Right cardiac atrium (tissue), 5 donors: ENCODE measurements at places on chromosomes 1 and 21. TPM values are rescaled to one million over a fixed set of nuclear protein-coding genes. Genes with fewer than 3 reads are reported as not detected.

The CLCA1 gene
- not detected for total RNA-seq

The RORC gene
- total RNA-seq = 1.3 TPM

The SYT6 gene
- total RNA-seq = not detected

The PLA2G2F gene
- not detected for total RNA-seq

The IFNLR1 gene
- total RNA-seq = 6.2 TPM

The TBX15 gene
- total RNA-seq = 4.4 TPM

The ARHGAP30 gene
- 2.7 TPM for total RNA-seq

The KCNH1 gene
- total RNA-seq = not detected

The XCL1 gene
- total RNA-seq = not detected

The ILDR2 gene
- 3.3 TPM for total RNA-seq

- DNase-seq = no peak
Observed at GRCh38 chr1:186834399-186834958, 5.7 kb downstream of the PLA2G4A start.

- DNase-seq = no peak
Observed at GRCh38 chr21:23890652-23891051, 1716.6 kb downstream of the MRPL39 start.

DNA sequence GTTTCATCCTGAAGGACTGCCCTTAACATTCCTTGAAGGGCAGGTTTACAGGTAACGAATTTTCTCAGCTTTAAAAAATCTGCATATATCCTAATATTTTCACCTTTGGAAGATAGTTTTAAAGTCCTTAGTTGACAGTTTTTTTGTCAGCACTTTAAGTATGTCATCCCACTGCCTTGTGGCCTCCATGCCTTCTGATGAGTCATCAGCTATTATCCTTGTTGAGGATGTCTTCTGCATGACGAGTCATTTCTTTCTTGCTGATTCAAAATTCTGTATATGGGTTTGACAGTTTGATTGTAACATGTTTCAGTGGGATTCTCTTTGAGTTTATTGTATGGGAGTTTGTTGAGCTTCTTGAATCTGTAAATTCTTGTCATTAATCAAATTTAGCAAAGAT is 500.6 kb downstream of the DISC1 start:
- DNase-seq = no peak

GRCh38 chr1:226870401-226871279 is at the start of gene PSEN2:
Gene PSEN2, plus strand, starts transcription at chr1:226870616. Its CDS starts 11,292 bp downstream, at chr1:226881908.
- DNase-seq = peak; percentile 90

- DNase-seq = no peak
Observed at GRCh38 chr1:172456344-172456769, 12.5 kb upstream of the PIGC start.

- DNase-seq = no peak
Observed at GRCh38 chr1:185017338-185017737, 28.0 kb upstream of the RNF2 start.

DNA sequence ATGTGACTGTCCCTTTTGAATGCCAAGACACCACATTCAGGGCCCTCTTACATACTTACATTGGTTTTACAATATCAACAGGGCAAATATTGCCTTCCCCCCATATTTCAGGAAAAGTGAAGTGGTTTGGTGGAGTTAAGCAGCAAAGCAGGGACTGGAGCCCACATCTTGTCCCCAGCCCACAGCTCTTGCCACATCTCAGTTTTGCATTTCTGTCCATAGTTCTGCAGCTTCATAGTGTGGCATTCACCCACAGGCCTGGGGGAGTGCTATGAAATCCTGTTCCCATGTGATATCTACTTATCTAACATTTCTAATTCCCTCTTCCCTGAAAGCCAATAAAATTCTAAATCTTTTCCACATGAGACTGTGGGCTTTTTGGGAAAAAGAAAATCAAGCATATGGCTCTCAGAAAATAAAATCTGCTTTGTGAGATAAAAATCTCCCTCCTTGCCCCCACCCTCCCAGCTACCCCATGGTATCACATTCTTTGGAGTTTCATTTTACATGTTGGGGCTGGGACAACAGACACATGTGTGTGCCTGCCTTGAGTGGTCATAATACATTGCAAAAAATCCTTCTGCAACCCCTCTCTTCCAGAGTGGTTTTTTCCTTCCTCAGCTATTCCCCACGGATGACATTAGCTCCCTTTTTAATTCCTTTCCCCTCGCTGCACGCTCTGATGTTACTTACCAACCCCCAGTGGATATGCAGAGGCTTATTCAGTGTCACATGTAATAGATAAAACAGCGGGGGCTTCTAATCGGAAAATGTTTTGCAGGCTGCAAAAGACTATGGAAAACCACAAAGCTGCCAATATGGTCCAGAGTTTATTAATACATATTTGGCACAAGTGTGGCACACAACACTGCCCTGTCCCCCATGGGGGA is 20.5 kb upstream of the CD2 start:
- no peak for DNase-seq

GRCh38 chr1:34263406-34263805 is 86.7 kb downstream of the C1orf94 start:
- no peak for DNase-seq

- DNase-seq = no peak
Observed at GRCh38 chr1:175481126-175482070, 262.0 kb downstream of the TNR start.

- DNase-seq = no peak
Observed at GRCh38 chr1:205237526-205238484, 10.1 kb downstream of the TMCC2 start.

- DNase-seq = no peak
Observed at GRCh38 chr1:178579562-178579961, 66.7 kb downstream of the TEX35 start.

- no peak for DNase-seq
Observed at GRCh38 chr1:230158415-230159291, 91.6 kb downstream of the GALNT2 start.

- DNase-seq = peak; percentile 77
Observed at GRCh38 chr1:208219659-208220282, 24.4 kb downstream of the PLXNA2 start.

GRCh38 chr1:100700586-100700985 is 19.0 kb upstream of the VCAM1 start:
- no peak for DNase-seq

GRCh38 chr1:168279253-168279652 is 1.4 kb upstream of the TBX19 start:
- no peak for DNase-seq
